Hepatic stellate cell (primary cell): ENCODE measurements at places on chromosomes 2 and 18.

DNA sequence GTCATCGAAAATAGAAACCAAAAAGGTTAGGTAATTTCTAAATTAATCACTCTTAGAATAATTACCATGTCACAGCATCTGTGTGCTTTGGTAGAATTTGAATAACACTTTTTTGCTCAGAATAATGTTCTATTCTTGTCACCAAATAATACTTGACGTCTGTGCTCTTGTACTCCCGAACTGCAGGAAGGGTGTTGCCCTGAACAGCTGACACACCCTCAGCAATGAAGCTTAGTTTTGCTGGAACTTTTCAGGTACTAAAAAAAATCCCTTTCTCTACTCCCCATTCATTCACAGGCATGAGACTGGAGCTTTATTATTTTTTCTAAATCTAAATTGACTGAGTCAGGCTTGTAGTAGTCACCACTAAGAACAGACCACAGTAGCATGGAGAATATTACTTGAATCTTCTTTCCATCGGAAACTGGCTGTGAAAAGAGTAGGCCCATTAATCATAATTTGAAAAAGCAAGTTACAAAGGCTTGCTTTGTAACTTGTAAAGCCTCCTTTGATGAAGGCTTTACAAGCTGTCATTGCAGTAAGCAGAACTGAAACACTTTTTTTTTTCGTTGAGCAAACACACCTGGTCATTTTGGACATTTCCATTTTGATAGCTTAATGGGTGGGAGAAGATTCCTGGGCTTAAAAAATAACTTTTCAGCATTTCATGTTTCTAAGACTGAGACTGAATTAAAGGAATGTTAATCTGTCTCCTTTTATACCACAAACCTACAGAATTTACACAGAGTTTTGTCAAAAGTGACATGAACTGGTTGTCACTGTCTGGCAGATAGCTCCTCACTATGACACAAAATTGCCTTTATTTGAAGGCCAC, 70.3 kb upstream of the PELI1 start:
- DNase-seq, result no peak

DNA sequence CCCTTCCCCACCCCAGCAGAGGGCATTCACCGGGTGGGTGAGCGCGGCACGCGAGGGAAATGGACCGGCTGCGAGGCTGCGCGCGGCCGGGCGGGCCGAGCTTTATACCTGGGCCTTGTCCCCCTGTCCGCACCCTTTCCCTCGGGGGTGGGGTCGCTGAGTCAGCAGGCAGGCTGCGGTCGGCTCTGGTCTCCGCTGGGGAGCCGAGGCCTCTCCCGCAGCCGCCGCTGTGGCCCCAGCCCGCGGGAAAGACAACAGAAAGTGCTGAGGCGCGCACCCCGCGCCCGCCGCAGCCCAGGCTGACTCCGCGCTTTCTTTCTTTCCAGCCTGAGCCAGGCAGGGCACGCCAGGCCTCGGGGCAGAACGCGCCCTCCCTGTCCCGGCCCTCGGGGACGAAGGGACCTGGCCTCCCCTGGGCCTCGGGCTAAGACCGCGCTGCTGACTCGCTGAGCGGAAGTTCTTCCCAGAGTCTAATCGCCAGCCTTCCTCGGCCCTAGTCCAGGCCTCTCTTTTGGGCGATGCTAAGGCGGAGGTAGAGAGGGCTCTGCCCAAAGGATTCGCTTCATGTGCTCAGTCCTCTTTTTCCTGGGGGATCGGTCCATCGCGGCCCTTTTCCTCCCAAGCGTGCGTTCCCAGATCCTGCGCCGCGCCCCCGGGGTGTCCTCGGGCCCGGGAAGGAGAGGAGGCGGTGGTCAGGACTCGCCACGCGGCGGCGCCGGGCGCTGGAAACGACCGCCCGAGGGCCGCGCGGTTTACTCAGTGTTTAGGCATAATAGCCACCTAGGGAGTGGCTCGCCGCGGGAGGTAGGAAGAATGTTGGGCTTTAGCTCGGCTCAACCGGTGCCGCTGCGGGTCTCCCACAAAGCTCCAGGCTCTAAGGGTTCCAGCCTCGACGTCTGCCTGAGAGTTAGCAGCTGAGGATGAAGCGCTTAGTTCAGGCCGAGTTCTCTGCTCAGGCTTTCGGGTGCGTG, at the start of gene CRYBA2:
CRYBA2 (minus strand) TSS at position 78 of the 971 bp plus-strand sequence. CDS start 246 bp downstream, outside the sequence.
- no peak for DNase-seq

GRCh38 chr2:218819093-218819492, 12.5 kb downstream of the PRKAG3 start:
- DNase-seq, result no peak

DNA sequence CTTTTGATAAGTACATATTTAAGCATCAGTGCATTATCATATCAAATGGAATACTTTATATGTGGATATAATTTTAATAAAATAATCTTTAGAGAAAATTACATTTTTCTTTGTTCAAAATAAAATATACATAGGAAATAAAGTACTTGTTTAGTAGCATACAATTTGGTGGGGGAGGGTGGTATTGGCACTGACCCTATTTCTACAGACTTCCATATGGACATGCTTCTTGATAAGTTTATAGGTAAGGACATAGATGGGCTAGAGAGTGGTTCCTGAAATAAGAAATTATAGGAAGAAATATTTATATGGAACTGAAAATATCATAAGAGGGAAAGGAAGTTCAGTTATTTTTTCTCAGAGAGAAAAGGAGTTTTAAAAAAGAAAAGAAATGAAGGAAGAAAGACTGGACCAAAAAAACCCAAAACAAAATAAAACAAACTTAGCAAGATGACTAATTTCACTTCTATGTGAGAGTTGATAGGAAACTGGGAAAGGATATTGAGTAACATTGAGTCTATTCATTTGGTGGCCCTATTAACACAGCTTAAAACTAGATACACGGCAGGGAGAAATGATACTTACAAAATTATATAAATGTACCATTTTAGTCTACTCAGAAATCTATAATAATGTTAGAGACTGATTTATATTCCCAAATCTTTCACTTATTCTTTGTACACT, 505.9 kb downstream of the ERBB4 start:
- DNase-seq, result no peak

GRCh38 chr18:43159086-43159770, 43.7 kb upstream of the RIT2 start:
- DNase-seq, result no peak

GRCh38 chr2:102072741-102073140, 69.8 kb upstream of the IL1R1 start:
- DNase-seq, result no peak

DNA sequence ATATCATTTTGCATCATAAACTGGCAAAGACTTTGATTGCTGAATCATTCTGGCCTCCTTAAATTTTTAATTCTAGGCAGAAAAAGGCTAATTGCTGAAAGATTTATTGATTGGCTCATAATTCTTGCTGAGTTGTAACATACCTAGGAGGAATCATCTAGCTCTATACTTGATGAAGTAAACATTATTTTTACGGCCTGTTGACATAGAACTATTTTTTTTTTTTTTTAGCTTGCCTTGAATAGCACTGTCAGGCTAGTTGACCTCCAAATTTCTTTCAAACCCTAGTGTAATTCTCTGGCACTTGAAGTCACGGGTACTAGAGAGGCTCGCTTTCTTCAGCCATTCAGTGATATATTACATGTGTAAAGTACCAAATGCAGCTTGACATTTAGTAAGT, 2.8 kb downstream of the SERPINB12 start:
- DNase-seq, result no peak

GRCh38 chr2:74489906-74490305, 7.0 kb downstream of the TTC31 start:
- no peak for DNase-seq
